ENCODE measurements at places on chromosomes 4 and X.

- DNase-seq, result no peak
These were observed 201.4 kb downstream of the MAGEB17 start for GRCh38 chrX:16368696-16369095.

DNA sequence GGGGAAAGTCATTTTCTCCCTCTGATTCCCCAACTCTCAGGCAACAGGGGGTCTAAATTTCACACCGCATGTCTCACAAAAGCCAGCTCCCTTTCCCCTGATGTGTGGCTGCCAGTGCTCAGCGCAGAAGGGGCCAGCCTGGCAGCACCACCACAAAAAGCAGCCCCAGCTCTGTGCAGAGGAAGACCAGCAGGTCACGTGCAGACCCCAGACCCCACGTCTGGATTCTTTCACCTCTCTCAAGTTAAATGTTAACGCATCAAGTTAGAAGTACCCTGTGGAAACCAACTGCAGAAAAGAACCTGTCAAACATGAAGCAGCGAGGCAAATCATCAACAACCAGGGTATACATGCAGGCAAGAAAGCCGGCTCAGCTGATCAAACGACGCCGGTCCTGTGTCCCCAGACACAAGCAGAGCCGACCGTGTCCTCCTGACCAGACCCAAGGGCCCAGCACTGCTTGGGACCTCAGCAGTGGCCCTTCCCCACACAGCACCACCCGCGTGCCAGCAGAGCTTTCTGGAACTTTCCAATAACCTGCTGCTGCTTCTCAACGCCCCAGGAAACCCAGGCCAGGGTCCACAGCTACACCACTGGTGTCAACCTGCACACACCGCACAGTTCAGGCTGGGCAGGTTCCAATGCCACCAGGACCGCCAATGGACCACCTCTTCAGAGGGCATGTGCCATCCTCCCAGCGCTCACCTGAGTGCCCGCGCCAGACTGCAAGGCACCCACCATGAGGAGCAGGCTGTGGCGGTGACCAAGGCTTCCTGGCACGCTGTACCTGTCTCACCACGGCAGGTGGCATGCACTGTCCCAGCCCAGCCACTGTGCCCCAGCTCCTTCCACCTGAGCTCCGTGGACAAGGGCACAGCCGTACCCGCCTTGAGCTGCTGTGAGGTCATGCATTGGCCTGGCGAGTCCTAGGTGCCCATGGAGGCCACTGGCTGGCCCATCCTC, 4.0 kb downstream of the LRPAP1 start:
- DNase-seq, result no peak

- no peak for DNase-seq
These were observed 59.7 kb downstream of the LRRC66 start for GRCh38 chr4:51960486-51960885.

GRCh38 chr4:79044141-79044659, 105.0 kb upstream of the PAQR3 start:
- no peak for DNase-seq

DNA sequence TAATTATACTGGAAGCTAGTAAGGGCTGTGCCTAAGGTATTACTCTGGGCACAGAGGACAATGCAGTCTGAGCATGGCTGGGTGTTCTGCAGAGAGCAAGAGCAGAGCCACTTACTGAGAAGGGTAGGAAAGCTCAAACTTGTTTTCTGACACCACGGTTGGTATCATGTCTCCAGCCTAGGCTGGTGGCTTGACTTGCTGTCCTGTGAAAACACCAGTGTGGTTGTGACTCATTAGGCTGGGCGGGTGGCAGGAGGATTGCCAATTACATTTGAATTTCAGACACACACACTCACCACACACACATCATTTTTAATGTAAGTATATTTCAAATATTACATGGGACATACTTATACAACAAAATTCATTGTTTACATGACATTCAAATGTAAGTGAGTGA, 19.7 kb upstream of the MTM1 start:
- DNase-seq, result no peak

DNA sequence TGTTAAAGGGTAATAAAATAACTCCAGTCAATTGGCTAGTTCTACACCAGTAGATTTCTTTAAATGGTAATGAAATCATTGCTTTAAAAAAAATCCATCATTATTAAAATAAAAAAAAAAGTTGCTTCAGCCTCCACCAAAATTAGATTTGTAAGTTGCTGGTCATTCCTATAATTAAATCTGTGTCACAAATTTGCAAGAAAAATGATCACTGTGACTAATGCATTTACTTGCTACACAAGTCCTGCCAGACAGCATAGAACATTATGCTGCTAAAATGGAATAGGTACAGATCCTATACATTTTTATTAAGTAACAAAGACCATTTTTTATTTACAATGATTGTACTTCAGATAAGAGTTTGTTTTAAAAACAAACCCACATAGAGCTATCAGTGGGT, 85.8 kb downstream of the SLC10A7 start:
- no peak for DNase-seq

GRCh38 chr4:153151535-153152455, 52.4 kb upstream of the TRIM2 start:
- no peak for DNase-seq

DNA sequence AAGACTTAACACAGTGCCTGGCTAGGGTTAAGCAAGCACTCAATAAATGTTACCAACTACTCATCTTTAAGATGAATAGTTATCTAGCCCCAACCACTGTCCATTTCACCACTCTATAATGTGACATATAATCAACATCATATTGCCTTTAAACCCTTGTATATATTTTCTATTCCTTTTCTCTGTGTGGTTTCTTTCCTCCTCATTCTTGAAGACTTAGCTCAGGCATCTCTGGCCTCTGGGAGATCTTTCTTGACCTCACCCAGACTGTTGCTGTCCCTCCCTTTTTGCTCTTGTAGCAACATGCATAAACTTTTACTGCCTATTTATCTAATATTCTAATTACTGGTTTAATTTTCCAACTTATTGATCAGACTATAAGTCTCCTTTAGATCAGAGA, 249.9 kb upstream of the MAB21L2 start:
- DNase-seq, result no peak

GRCh38 chr4:53919535-53919934, 144.9 kb downstream of the CHIC2 start:
- DNase-seq, result no peak

Data from urothelium cell line (cell line).